ENCODE measurements at places on chromosomes 11 and 22.

DNA sequence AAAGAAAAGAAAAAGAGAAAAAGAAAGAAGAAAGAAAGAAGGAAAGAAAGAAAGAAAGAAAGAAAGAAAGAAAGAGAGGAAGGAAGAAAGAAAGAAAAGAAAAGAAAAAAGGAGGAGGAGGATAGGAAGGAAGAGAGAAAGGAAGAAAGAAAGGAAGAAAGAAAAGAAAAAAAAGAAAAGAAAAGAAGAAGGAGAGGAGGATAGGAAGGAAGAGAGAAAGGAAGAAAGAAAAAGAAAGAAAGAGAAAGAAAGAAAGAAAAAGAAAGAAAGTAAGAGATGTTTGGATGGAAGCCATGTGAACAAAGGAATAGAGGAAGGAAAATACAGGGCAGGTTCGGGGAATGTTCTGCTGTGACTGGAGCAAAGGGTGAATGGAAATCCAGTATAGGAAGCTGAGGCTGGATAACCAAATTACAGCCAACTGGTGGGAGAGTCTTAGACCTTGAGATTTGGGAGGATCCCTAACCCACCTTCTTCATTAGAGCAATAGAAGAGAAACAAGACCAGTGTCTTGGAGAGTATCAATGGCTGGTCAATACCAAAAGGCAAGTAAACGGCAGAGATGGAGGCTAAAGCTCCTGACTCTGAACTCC, 94.9 kb downstream of the RASSF10 start:
- DNase-seq, result no peak

GRCh38 chr22:38704654-38705234, 1.0 kb upstream of the GTPBP1 start:
- DNase-seq, result no peak

DNA sequence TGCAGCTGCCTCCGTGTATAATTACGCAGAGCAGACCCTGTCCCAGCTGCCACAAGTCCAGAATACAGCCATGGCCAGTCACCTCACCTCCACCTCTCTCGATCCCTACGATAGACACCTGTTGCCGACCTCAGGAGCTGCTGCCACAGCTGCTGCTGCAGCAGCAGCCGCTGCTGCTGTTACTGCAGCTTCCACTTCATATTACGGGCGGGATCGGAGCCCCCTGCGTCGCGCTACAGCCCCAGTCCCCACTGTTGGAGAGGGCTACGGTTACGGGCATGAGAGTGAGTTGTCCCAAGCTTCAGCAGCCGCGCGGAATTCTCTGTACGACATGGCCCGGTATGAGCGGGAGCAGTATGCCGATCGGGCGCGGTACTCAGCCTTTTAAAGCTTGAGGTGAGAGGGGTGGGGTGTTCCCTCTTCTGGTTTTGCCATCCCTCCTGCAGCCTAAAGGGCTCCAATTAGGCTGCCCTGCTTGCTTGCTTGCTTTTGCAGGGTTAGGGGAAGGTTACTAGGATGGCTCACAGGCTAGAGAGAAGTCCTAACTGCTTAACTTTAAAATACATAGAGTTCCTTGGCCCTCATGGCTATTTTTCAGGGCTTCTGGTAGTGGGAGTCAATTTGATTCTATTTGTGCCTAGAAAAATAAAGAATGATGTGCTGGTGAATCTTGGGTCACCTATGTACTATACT, 5.4 kb downstream of the RBM4 start:
- no peak for DNase-seq

DNA sequence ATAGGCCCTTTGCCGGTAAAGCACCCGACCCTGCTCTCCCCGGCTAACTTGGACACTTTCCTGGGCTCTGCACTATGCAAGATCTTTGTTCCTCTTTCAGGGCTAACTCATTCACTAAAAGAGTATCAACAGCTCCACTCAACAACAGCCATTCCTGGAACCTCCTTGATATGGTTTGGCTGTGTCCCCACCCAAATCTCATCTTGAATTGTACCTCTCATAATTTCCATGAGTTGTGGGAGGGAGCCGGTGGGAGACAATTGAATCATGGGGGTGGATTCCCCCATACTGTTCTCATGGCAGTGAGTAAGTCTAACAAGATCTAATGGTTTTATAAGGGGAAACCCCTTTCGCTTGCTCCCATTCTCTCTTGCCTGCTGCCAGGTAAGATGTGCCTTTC, 330.0 kb downstream of the TENM4 start:
- no peak for DNase-seq

GRCh38 chr11:17978553-17979287, 34.1 kb downstream of the SERGEF start:
- no peak for DNase-seq

GRCh38 chr11:128240546-128240945, 346.8 kb downstream of the ETS1 start:
- no peak for DNase-seq

DNA sequence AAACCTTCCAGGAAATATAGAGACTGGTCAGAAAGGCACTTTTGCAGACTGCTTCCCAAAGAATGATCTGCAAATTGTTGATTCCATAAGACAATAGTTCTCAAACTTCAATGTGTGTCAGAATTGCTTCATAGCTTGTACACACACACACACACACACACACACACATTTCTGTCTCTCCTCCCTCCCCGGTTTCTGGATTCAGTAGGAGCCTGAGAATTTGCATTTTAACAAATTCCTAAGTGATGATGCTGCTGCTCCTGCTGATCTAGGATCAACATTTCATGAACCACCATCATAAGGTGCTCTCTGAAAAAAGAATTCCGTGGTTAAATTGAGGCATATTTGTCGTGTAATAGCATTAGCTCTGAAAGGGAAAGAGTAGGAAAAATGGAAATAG, 35.3 kb upstream of the FZD4 start:
- no peak for DNase-seq

- DNase-seq, result no peak
Observed at GRCh38 chr11:73995247-73995646, 12.6 kb upstream of the UCP2 start.

DNA sequence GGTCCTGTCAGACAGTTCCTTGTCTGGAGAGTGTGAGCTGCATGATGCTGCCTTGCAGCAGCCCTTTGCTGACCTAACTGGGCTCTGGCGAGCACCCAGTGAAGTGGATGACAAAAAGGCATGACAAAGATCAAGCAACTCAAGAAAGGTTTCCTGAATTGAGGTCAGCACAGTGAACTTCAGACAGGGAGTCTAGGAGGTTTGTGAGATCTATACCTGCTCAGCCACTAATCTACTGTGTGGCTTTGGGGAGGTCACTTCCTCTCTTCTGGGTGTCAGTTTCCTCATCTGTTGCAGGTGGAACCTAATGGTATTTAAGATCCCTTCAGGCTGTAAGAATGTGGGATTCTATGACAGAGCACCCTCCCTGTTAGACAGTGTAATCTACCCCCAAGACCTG, 213.9 kb upstream of the NARS2 start:
- no peak for DNase-seq

- no peak for DNase-seq
Observed at GRCh38 chr11:74400606-74401005, 2.4 kb upstream of the PGM2L1 start.

DNA sequence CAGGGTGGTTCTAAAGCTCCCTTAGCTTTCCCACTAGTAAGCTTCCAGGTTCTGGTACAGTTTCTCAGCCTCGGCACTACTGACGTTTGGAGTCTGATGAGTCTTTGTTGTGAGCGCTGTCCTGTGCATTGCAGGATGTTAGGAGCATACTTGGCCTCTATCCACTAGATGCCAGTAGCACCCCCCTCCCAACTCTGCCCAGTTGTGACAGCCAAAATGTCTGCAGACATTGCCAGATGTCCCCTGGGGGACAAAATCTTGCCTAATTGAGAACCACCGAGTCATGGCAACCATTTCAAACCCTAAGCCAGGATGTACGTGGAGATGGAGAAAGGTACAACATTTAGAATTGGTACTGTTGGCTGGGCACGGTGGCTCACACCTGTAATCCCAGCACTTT, 68.7 kb downstream of the PTPRJ start:
- DNase-seq, result no peak

GRCh38 chr11:120694726-120695125, 183.2 kb downstream of the GRIK4 start:
- no peak for DNase-seq

- DNase-seq, result no peak
Observed at GRCh38 chr11:25793637-25794036, 538.3 kb upstream of the ANO3 start.

DNA sequence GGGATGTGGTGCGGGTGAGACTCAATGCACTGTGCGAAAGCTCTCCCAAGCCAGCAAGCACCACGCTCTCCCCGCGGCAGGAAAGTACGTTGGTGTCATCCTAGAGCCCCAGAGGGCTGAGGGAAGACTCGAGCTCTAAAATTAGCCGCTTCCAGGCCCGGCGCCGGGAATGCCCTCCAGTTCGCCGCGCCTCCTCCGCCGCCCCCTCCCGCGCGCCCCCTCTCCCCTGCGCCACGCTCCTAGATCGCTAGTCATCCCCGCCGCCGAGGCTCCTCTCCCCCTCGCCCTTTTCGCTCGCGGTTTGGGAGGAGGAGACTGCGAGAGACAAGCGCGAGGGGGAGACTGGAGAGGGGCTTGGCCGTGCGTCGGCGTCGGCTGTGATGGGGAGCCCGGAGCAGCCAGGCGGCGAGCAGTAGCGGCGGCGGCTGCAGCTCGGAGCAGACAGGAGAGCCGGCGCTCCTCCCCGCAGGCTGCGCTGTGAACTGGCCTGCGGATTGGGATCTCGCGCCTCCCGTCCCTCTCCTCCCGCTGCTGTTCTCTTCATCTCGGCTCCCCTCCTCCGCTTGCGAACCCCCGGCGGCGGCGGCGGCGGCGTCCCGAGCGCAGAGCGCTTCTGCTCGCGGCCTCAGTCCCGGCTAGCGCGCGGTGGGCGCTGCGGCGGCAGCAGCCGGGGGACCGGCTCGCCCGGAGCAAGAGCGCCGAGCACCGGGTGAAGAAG, at the start of gene FAT3:
TSS of gene FAT3 (plus strand) at position 412 of the 718 bp plus-strand sequence. CDS start 127,295 bp downstream, outside the sequence.
- no peak for DNase-seq
